ENCODE measurements at places on chromosomes 5 and 9.

DNA sequence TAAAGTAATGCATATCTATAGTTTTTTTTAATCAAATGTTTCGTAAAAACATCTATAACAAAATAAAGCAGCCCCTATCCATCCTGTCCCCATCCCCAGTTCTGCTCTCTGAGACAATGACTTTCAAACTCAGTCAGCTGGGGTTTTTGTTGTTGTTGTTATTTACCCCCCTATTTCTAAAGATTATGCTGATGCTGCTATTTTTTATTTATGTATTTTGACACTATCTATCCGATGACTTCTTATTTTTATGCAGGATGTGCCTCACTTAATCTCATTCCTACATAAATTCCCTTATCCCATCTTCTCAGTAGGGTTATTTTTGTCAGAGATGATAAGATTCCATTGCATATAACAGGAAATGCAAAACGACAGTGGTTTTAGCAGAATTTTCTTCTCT, 45.3 kb upstream of the ENTREP1 start:
- DNase-seq = no peak

DNA sequence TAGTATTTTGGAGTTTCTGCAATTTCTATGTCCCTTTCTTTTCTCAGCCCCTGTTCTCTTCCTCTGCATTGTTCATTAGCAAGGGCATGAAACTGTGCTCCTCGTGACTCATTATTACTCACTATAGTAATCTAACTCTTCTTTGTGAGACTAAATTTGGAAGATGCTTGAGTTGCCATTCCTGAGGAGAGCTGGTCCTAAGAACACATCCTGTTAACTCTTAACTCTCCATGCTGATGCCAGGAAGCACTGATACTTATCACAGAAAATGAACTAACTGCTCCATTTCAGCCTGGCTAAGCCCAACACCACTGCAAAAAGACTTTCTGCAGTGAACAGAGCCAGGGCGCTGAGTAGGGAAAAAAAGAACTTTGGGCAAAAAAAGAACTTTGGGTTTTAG, 10.6 kb upstream of the CSNK1A1 start:
- DNase-seq = peak; percentile 97

GRCh38 chr9:3467593-3468219, 58.1 kb downstream of the RFX3 start:
- peak; percentile 73 for DNase-seq

DNA sequence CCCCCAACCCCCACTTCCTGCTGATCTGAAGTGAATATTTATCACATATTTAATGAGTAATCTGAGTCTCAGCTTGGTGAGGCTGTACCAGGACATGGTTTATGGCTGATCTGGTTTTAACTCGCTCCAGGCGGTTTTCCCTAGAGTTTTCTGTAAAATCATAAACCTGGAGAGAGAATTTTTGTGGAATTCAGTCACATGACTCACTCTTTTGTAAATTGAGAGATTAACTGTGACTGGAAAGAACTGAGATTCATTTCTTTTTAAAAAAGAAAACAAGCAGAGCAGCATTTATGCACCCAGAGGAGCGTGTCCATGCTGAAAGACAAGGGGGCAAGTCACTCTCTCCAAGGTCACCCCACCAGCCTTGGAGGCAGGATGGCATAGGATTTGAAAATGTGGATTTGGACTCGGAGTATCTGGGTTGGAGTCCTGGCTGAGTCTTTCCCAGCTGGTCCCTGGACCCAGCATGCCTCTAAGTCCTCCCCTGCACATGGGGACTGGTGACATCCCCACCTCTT, 81.8 kb downstream of the ZNF618 start:
- peak; percentile 86 for DNase-seq

DNA sequence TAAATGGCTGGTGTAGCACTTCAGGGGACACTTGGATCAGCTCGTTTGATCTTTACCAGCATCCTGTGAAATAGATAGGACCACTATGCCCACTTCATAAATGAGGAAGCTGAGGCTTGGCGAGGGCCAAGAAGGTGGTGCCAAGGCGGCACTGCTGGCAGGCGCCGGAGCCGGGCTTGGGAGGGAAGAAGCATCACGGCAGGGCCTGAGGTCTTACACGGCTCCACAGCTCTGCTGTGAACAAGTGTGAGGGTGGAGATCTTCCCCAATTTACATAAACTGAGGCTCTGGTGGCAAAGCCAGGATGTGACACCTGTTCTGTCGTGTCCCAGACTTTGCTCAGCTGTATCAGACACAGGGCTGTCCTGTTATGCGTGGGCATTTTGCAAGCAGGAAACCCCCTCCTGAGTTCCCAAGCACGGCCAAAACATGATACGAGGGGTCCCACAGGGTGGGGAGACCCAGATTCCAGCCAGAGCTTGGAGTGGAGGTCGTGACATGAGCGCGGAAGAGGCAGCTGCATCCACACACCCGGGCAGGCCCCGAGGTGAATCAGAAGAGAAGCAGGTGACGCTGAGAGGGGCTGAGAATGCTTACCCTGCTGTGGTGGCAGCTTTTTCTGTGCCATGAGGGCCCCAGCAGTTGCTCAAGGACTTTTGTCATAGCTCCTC, 117.5 kb upstream of the BOD1 start:
- DNase-seq = no peak

Measured in astrocyte of the spinal cord (primary cell).